ENCODE measurements at places on chromosomes 12 and 14.
A peak's percentile ranks its signal among the peaks of the same experiment; 100 is the strongest.

DNA sequence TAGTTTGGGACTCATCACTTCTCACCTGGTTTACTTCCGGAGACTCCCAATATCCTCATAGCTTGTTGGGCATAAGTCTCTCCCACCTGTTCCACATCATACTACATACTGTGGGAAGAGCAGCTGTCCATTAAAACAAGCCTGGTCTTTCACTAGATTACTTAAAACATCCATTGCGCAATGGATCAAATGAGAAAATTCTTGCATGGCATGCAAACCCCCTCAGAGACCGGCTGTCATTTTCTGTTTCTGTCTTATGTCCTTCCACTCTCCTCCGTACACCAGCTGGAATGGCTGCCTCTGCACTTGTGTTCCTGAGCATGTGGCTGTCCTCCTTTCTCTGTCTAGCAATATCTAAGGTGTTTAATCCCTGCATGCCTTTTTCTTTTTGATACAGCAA is 265.6 kb downstream of the TMEM117 start:
- DNase-seq, result no peak

DNA sequence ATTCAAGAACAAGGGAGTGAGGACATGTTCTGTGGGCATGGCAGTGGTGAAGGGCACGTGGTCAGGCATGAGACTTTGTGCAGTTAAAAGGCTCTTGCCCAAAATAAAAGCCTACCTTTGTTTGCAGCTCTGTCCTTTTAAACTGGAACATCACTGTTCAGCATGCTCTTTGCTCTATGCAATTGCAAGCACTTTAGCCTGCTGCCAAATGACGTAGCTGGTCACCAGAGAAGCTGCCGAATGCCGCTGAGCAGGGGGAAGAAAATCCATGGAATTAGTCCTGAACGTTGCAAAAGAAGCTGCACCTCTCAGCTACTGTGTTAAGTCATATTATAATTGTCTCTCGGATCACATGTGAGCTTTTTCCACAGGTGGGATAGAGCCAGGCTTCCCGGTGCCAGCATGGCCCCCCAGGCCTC is 176.3 kb upstream of the DIO2 start:
- DNase-seq, result no peak

GRCh38 chr12:26696613-26697092 is 136.3 kb downstream of the ITPR2 start:
- DNase-seq, result no peak

DNA sequence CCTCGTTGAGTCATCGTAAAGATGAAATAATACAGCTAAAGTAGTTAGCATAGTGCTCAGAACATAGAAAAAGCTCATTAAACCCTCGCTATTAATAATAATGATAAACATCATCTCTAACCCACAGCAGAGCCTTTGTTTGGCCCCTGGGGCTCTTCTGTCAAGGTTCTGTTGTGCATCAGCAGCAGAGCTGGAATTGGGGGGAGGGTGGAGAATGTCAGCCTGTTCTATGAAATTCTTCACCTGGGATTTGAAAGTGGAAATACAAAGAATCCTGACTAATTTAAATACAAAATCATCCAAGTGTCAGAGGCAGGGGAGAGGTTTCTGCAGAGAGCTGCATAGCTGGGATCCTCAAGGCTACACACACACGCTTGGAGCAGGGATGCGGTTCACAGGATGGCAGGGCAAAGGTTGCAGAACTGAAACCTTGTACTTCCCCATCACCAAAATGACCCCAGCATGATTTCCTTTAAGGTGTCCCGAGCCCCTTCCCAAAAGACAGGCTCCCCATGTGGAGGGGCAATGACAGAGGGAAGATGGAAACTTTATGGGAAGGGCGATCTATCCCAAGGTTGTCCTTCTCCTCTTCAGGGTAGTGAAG is 71.8 kb downstream of the DAD1 start:
- no peak for DNase-seq

GRCh38 chr14:84453307-84453950 is 1076.5 kb upstream of the FLRT2 start:
- DNase-seq, result no peak

DNA sequence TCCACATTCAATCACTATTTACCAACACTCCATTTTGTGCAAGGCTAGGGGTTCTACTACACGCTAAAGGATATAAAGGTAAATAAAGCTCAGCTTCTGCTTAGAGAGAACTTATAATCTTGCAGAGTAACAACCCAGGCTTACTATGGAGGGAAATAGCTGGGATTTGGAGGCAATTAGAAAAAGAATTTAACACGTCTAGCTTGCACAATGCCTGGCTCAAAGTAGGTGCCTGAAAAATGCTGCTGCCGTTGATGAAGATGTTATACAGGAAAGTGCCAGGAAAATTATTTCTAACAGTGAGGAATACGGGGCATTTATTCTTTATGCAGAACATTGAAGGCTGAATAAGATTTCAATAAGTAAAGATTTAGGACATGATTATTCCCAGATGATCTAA is 214.2 kb downstream of the KITLG start:
- no peak for DNase-seq

GRCh38 chr12:47844264-47845019 is 24.7 kb upstream of the HDAC7 start:
- DNase-seq, result no peak

DNA sequence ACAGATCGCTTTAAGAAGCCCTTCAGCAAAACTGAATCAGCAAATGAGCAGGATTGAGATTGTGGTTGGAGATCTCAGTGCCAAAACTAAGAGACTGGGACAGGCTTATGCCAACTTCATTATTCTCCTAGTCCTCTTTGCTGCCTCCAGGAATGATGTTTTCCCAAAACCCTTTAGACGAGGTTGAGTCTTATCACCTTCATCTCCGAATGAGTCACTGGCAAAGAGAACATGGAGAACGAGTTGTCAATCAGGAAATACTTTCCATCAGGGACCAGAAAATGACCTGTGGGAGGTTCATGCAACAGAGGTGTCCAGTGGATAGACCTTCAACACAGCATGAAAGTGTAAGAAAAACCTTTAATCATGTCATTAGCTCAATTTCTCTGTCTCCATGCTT is 461.5 kb downstream of the RMST start:
- no peak for DNase-seq

GRCh38 chr12:129902371-129903091 is 1.3 kb downstream of the TMEM132D start:
- no peak for DNase-seq

GRCh38 chr12:22223356-22223755 is 111.2 kb downstream of the ST8SIA1 start:
- DNase-seq, result no peak

DNA sequence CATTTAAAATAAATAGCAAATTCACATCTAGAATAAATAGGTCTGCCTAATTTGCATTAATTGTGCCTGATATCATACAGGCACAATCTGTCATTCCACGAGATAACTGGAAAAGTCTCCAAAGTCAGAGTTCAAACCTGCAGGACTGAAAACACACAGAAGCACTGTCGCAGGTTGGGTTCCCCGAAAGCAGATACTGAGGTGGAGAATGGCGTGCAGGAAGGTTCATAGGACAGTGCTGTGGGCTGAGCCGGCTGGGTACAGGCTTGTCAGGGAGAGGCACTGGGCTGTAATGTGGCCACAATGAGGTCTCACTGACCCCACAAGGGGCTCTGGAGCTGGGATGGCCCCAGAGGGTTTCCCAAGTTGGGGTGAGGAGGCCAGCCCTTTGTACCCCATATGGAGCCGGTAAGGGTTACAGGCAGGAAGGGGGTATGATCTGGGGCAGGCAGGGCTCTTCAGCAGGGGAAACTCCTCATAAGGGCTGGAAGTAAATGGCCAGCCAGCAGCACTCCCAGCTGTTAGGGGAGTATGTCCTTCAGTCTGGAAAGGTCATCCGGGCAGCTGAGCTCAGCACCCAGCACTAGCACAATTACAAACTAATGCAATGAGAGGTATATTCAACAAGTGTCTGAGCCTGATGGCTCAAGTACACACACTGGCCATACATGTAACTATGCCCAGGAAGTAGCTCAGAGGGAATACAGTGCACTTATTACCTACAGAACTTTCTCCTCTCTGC is 68.5 kb downstream of the NT5DC3 start:
- no peak for DNase-seq

DNA sequence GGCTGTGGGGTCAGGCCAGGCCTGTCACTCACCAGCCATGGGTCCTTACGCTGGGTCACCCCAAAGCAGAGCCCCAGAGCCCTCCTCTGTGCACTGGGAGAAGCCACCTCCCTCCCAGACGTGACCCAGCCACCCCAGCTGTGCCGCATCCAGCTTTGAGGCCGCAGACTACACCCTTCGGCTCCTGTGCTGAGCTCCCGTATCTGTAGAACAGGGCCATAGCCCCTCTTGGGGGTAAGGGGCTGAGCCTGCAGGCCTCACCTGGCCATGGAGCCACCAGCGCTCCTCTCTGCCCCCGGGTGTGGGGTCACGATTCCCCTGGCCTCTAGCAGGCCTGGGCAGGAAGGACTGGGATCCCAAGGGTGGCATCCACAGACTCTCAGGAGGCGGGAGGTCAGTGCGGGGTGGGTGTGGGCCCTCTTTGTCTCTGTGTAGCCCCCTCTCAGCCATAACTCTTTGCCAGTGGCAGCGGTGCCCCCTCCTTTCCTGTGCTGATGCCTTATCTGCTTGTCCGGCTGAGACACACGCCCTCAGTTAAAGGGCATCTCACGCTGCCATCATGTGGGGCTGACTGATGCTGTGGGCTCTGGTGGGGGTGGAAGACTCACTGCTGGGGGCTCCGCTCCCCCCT is 16.3 kb downstream of the ASPG start:
- DNase-seq, result no peak

DNA sequence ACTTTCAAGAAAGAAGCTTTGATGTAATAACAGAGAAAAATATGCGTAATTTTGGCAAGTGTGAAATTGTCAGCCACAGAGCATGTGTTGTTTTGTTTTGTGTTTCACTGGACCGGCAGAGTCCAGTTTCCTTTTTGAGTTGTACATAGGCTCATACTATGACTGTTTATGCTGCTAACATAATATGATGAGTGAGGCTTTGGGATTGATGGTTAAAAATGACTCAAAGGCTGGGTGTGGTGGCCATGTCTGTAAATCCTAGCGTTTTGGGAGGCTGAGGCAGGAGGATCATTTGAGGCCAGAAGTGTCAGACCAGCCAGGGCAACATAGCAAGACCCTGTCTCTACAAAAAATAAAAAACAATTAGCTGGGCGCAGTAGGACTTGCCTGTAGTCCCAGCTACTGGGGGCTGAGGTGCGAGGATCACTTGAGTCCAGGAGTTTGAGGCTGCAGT is 487.9 kb downstream of the PCNX1 start:
- no peak for DNase-seq

- no peak for DNase-seq
These were observed 333.9 kb upstream of the CCDC196 start for GRCh38 chr14:66152302-66152701.

DNA sequence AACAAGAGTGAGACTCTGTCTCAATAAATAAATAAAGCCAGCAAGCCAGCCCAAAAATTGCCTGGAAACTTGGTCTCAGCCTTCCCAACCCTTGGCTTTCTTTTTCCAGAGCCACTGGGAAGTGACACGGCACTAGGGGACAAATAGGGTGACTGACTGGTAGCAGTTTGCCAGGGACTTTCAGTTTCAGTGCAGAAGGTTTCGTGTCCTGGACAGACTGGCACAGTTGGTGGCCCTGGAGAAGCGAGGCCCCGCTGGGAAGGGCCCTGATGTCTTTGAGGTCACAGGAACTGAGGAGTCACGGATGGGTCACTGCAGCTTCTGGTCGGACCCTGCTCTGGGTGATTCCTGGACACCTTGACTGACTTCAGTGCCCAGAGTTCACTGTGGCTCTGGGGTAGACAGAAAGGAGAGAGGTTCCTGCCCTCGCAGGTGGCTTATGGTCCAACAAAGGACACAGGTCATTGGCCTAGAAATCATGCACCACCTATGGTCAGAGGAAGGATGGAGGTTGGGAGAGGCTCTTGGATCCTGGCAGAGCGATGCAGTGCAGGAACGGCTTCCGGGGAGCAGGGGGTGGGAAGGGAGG is 2.7 kb downstream of the LRRC43 start:
- DNase-seq, result no peak

DNA sequence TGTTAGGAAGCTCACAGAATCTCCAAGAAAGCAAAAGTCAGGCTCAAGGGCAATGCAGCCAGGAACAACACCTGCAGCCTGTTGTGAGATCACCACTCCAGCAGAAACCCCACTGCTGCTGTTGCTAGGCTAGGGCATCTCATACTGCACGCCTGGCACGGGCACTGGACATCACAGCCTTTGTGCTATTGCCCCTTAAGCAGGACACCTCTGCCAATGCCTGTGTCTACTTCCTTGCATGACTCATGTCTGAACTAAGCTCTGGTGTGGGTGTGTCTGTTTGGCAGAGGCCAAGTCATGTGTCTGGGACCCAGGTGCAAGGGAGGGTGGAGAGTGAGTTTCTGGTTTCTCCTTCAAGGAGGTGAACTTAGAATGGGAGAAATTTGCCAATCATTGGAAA is 10.0 kb upstream of the DDX47 start:
- DNase-seq, result no peak

GRCh38 chr14:68157971-68158371 is 338.4 kb downstream of the RAD51B start:
- DNase-seq, result peak; percentile 85

DNA sequence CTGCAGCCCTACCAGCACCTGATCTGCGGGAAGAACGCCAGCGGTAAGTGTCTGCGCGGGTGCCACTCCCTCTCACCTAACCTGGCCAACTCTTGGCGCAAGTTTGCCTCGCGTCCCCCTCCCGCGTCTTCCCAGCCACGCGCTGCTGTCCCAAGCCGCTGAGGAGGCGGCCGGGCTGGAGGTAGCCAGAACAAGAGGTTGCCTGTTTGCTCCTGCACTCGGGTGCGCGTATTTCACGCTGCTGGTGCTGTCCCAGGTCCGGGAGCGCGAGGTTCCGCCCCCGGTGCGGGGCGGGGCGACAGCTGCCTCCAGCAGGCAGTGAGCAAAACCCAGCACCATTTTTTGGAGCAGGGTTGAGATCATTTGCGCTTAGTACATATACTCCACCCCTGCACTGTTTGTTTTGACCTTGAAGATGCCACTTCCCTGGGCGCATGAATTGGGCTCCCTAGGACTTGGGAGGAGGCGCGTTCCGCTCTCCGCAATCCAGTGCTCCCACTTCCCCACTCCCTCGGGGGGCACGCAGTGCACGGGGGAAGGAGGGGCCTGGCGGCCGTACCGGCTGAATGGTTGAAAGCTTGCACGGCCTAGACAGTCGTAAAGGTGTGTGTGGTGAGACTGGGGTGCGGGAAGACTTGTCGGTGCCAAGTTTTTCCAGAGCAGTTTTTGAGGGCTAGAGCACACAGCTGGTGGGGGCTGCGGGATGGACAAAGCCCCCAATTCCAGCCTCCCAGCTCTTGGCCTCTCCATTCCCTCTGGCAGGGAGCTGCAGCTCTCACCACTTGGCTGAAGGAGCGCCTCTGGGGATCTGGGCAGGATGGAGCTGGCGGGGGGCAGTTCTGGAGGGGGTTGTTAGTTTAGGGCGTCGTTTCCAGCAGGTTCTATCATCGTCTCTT is 226.9 kb upstream of the CRY1 start:
- DNase-seq, result no peak

DNA sequence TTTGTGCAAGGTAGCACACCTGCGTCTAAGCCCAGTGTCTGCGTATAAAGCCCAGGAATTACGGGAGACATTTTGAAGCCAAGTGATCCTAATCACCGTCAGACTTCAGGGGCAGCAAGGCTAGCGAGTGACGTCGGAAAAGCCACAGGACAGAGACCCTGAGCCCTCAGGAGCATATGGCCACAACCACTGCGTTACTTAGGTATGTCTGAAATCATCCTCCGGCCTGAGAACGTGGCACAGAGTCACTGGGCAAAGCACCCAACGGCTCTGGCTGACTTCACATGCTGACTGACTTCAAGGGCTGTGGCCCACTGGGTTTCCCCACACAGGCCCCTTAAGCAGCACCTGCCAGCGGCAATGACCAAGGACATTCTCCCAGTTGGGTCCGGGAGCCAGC is 71.5 kb downstream of the RIMBP2 start:
- no peak for DNase-seq
